ENCODE measurements at places on chromosomes 7 and 10.

GRCh38 chr10:89426230-89426868, 12.0 kb downstream of the IFIT5 start:
- DNase-seq: no peak

DNA sequence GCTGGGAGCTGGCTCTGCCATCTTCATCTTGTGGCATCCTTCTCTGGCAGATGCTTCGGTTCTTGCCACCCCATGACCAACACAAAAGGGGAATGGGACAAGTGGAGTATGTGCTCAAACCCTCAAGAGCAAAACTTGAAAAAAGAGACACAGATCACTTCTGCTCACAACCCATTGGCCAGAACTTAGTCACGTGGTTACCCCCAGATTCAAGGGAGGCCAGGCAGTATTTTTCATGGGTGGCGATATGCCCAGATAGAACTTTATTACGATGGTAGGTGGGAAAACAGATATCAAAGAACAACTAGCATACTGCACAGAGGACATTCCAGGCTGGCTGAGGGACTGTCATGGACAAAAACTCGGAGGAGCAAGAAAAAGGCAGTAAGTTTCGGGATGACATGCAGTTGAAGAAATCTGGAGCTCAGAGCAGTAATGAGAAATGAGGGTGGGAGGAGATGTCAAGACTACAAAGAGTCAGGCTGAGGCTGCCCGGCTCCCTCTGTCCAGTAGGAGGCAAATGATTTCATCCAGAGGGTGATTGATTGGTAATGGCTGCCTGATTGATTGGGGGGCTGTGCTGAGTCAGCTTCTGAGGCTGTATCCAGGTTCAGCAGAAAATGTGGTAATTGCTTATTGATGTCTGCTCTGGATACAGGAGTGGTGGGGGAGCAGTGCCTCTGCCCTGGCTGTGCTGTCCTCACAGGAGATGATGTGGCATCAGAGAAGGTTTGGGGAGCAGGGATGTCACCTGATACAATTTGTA, 25.3 kb downstream of the COL13A1 start:
- DNase-seq: no peak

- no peak for DNase-seq
Observed at GRCh38 chr10:118256825-118257570, 85.1 kb downstream of the FAM204A start.

GRCh38 chr10:393787-394438, 258.7 kb downstream of the ZMYND11 start:
- DNase-seq: no peak

DNA sequence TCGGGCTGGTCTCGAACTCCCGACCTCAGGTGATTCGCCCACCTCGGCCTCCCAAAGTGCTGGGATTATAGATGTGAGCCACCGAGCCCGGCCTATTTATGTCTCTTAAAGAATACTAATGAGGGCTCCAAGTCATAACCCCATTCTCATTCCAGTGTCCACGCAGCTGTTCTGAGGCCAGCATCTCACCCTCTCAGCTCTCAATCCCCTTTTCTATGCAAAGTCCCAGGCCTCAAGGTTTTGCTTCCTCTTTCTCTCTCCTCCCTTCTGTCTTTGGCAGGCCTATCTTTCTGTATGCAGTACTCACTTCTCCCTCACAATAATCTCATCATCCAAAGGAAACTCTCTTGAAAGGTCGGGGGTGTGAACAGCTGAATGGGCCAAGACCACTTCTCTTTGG, 28.0 kb upstream of the VSIR start:
- no peak for DNase-seq

DNA sequence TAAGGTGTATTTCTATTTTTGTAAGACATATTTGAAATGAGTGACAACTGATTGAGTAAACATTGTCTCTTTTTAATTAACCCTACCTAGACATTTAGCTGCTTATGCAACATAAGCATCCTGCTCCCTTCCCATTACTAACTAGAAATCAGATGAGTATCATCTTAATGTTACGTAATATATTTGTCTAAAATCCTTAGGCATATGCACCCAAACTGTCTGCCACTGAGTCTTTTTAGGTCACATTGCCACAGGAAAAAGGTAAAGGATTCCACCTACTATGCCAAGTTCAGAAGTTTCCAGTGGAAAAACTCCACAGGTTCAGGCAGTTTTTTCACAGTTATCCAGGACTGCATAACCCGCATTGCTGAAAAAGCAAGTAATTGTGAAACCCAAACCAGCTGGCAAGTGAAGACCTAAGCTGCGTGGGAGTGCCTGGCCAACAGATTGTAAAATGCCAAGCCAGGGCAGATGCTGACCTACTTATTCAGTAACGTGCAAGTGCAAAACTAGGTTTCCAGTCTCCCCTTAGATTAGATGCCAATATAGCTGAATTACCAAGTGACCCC, 983.7 kb downstream of the GATA3 start:
- no peak for DNase-seq

DNA sequence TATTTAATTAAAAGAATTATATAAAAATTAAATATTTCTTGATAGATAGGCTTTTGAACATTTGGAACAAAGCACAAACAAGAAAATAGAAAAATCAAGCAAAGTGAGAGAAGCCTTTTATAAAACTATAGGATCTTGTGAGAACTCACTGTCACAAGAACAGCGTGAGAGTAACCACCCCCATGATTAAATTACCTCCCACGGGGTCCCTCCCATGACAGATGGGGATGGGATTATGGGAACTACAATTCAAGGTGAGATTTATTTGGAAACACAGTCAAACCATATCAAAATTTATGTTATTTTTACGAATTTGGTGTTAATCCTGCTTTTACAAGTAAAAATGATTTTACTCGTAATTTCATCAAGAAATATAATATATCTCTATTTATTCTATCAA, 1136.1 kb upstream of the POT1 start:
- no peak for DNase-seq

GRCh38 chr10:61883371-61884025, 18.0 kb upstream of the ARID5B start:
- DNase-seq: no peak

DNA sequence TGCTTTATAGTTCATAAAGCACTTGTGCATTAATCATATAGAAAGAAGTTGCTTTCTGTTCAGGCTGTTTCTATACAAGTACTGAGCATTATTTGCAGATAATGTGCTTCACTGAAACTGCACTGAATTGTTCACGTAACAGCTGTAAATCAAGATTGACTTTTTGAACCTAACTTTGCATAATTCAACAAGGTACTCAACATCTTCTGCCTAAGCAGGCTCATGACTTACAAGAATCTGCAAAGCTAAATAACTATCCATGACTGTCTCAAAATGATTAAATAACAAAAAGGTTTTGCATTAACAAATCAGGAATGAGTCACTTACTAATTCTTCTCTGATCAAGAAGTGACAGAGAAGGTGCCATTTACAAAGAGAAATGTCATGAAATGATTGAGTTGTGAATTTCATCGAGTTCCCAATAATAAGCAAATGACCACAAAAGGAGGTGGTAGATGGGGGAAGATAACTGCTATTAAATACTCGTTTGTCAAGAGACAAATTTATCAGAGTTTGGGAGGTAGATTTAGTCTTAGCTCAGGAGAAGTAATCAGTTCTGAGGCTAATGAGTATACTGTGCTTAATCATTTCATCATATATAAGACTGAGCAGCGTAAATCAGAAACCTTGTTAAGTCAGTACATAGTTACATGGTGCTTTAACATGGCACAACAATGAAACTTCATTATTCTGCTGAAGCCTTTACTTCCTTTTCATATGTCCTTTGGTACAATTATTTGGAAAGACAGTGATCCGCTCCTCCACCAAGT, 161.3 kb upstream of the LRRN3 start:
- no peak for DNase-seq

DNA sequence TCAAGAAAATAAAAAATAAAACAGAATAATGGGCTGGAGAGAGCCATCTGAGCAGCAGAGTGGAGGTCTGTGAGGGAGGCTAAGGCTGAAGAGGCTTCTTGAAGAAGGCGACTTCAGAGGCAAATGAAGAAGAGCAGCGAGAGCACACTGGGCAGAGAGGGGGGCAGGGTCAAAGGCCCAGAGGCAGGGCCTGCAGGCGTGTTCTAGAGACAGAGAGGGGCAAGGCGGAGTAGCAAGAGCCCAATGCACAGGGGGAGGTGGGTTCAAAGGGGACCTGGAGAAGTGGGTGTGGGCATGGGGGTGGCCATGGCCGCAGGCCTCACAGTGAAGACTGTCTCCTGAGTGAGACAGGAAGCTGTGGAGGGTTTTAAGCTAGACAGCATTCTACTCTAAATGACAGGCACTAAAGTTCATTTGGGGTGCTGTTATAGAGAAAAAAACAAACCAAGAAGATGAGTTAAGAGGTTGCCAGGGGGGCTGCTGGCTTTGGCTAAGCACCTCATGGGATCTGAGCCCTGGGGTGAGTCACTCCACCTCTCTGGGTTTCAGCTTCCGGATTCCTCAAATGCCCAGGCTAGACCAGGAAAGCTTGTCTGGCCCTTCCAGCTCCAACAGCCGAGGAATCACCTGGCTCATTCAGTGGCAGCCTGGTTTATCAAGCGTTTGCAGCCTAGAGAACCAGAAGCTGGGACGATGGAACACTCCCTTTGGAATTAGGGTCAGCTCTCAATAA, 81.7 kb downstream of the DLG5 start:
- DNase-seq: no peak

DNA sequence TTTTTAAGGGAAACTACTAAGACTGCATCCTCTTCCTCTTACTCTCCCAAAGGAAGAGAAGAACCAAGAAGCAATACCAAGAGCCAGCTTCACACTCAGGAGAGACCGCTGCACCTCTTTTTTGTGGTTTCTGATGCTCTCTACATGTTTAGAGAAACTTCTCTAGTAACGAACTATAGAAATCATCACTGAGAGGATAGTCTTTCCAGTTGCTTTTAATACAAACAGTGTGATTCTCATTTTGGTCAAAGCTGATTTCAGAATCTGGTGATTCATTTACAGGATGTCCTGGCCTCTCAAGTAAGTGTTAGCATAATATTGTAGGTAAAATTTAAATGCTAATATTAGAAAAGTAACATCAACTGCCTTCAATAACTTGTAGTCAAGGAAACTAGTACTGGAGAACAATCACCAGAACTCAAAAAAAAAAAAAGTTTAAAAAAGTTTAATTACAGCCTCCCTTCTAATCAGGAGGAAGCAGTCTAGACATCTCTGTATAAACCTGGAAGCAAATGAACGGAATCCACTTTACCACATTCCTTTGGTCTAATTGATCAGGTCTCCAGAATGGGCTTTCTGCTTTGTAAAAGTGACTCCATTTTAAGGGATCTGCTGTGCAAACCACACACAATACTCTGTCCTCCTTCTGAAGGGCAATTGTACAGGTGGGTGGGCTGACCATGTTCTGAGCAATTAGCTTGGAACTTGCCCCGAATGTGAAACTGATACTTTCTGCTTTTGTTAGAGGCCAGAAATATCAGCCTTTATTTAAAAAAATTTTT, 3.0 kb downstream of the LAMB1 start:
- DNase-seq: no peak

- DNase-seq: no peak
Observed at GRCh38 chr10:92407305-92408016, 116.5 kb downstream of the MARCHF5 start.

DNA sequence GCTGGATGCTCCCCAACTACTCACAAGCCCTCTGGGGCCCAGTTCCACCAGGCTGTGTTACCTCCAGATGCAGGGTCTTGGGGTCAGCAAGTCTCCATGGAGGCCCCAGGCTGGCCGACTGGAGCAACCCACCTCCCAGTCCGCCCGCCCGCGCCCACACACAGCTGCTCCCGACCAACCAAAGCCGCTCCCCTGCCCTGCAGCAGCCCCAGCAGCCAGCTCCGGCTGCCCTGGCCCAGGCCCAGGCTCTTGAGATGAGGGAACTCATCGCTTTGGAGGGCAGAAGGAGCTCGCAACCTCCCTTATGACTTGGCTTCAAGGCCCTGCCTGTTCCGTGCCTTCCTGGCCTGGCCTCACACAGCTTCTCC, 47.2 kb downstream of the LRRC20 start:
- DNase-seq: no peak

DNA sequence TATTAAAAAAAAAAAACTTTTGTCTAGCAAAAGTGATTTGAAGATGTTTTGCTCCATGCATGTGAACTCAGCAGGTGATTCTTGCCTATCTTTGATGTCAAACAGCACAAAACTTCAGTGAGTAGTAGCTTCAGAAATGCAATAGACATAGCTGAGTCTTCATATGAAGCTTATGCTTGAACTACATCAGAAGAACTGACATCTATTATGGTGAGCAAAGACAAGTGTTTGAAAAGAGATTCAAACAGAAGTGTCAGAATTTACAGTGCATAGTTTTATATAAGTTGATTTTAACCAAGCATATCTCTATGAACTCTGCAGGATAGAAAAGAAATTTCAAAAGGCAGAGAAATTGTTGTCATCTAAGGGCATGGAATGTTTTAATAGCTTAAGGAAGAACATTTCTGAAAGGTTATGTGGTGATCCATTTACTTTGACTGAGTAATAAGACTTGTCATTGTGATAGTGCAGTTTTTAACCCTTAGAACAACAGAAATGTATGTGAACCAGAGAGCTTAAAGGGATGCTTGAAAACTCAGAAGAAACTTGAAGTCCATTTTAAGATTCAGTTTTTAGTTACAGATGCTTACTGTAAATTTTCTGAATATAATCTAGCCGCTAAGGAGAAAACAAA, 351.4 kb downstream of the MDFIC start:
- DNase-seq: no peak

DNA sequence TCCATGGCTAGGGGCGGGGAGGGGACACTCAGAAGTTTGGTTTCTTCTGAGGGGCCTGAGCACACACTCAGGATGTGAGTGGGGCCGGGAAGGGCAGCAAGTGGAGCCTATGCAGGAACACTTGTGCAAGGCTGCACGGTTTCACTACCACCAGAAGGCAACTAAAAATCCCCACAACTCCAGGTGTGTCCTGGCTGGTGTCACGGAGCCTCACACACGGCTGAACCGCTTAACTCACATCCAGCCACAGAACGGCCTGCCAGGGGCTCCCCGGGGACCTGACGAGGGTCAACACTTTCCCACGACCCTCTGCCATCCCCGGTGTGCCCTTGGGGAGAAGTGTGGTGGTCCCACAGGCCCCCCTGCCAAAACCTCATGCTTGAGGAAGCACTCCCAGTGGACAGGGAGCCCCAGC, 173.9 kb downstream of the ELFN1 start:
- no peak for DNase-seq

DNA sequence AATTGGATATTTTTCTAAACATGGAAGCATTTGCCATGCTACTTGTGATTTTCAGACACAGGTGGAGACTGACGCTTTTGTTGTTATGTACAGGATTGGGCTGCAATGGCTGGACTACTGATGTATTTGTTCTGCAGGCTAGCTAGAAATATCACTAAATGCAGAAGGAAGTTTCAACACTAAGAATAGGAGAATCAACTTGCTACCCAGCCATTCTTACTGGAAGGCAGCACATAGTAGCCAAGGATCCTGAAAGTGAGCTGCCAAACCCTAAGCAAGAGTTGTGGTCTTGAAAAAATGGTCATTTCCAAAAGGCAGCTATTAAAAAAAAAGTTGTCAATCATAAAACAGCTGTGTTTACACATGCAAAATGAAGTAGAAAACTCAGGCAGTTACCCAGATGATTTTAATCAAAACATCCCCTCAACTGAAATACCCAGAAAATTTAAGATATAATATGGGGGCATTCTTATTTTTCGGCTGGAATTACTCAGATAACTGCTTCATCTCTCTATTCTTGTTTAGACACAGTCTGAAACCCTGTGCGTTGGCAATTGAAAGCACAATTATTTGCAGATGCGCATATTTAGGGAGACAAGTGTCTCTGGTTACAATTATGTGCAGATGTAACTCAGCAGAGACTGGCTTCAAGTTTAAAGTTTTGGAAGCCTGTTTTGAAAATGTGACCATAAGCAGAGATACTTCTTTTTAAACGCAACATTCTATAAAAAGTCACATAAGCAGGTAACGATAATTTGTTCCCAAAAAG, 31.2 kb downstream of the GFRA1 start:
- no peak for DNase-seq
